Skeletal muscle cell (primary cell): ENCODE measurements at places on chromosomes 16 and 17.
A peak's percentile ranks its signal among the peaks of the same experiment; 100 is the strongest.

- DNase-seq: peak; percentile 85
Observed at GRCh38 chr17:65785109-65785508, 223.7 kb upstream of the AXIN2 start.

DNA sequence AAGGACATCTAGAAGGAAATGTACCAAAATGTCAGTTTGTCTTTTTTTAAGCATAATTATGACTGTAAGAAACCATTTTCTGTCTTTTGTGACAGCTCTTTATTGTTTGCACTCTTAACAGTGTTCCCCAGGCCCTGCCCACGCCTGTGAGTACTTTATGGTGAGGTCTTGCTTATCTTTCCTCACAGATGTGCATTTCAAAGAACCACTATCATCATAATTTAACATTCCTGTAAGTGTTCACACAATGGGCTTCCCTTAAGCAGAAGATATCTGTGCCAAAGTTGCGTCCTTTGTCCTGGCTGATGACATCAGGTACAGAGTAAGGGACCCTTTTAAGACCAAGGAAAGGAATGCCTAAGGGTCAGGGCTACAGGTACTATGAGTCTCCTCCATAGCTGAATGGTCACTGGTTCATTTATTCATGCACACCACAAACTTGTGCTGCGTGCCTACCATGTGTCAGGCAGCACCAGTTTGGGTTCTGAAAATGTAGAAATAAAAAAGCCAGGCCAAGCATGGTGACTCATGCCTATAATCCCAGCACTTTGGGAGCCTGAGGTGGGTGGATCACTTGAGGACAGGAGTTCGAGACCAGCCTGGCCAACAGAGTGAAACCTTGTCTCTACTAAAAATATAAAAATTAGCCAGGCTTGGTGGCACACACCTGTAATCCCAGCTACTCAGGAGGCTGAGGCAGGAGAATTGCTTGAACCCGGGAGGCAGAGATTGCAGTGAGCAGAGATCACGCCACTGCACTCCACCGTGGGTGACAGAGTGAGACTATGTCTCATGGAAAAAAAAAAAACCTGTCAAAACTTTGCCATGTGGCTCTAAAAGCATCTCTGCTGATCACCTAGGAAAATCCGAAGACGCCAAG lies 55.4 kb upstream of the NLK start:
- DNase-seq: no peak

GRCh38 chr17:56798916-56799315 lies 34.8 kb downstream of the C17orf67 start:
- DNase-seq: no peak

DNA sequence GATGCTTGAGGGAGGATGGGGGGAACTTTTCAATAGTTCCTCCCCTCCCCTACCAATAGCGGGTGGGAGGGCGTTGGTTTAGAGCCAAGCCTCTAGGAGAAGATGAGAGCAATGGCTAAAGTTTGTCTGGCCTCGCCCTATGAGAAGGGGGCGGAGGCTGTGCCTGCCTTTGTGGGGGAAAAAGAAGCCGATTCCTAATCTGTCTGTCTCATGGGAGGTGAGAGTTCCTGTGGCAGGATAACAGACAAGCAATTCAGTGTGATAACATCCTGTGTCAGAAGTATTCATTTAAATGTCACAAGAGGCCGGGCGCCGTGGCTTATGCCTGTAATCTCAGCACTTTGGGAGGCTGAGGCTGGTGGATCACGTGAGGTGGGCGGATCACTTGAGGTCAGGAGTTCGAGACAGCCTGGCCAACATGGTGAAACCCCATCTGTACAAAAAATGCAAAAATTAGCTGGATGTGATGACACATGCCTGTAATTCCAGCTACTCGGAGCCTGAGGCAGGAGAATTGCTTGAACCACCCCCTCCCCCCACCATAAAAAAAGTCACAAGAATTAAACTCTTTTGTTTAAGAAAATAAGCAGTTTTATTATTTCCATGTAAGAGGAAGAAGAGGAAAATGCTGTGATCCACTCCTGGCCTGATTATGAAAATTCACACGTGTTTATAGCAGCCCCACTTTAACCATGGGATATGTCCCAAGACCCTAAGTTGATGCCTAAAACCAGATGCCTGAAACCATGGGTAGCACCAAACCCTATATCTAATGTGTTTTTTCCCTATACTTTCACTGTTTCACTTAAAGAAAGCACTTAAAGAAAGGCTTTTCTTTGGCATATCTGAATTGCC lies 1.7 kb downstream of the SLFN5 start:
- DNase-seq: peak; percentile 69

DNA sequence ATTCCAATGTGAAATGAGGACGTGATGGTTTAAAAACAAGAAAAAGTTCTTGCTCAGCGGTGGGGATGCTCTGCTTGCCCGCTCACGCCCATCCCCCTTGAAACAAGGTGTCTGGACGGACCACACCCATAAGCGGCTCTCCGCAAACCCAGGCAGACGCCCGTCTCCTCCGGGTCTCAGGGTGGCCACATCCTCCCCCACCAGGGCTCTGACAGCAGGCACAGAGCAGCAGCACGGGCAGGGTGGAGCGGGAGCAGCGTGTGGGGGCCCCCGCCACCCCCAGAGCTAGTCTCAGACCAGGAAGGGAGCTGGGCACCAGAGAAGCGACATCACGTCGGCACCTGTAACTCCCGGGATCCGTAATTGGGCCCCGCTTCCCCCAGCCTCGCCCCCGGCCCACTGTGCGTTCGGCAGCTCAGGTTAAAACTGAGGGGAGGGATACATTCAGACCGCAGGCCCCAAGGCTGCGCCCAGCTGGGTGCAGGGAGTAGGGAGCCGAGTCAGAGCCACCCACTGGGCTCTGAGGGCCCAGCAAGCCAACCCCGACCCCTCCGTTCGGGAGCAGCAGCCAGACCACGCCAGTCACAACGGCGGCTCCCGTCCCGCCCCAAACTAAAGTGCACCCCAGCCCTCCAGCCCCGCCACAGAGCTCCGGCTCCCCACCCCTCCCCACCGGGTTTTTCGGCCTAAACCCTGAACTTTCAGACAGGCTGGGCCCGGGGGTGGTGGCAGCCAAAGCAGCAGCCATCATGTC lies 22.0 kb downstream of the CLUH start:
- no peak for DNase-seq

GRCh38 chr16:53827741-53828140 lies 123.8 kb downstream of the FTO start:
- DNase-seq: no peak

DNA sequence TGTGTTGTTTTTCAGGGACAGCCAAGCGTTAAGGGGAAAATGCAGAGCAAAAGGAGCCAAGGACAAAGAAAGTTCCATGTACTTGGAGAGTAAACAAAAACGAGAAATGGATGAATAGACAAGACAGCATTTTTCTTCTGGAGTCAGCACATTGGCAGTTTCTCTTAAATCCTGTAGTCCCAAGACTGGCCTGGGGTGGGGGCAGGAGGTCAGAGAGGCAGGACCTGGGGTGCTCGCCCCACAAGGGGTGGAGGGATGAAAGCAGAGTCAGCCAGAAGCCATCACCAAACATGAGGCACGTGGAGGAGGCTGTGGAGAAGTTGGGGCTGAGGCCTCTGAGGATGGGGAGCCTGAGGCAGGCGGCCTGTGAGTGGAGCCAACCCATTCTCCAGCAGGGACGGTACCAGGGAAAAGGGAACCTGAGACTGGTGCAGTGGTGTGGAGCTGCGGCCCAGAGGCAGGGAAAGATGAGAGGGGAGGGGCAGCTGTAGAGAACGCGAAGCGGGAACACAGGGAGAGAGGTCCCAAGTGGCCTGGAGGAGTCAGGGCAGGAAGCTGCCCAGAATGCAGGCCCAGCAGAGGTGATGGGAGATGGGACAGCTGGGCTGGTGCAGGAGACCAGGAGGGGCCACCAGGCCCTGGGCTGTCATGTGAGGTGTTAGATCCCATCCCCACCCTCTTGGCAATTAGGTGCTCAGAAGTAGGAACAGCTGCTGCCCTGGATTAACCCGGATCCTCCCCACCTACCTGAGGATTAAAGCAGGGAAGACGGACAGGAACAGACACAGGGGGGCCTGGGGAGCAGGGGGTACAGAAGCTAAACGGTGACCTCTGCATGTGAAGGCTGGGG lies 3.3 kb downstream of the TLCD3B start:
- no peak for DNase-seq

DNA sequence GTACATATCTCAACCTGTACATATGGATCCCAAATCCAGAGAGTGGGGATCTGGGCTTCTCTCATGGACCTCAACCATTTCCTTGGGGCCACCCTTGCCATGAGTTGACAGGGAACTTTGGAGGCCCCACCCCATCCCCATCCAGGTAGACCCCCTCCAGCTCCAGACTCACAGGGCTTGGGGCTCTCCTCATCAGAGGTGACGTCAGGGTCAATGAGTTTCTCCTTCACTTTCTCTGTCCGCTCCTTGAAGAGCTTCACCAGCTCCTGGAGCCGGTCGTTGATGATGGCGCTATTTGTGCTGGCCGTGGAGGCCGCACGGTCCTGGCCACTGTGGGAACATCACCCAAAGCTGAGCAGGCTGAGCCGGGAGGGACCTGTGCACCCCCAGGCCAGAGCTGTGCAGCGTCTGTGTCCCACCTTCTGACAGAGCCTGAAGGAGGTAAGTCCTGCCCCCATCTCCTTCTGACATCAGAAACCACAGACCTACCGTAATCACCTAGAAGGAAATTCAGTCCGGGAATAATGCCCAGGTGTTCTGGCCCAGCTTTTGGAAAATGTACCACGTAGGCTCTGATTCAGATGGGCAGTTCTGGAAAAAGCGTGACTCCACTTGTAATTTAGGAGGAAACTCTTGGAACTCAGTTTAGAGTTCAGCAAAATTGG lies 50.6 kb downstream of the CNGB1 start:
- DNase-seq: no peak

DNA sequence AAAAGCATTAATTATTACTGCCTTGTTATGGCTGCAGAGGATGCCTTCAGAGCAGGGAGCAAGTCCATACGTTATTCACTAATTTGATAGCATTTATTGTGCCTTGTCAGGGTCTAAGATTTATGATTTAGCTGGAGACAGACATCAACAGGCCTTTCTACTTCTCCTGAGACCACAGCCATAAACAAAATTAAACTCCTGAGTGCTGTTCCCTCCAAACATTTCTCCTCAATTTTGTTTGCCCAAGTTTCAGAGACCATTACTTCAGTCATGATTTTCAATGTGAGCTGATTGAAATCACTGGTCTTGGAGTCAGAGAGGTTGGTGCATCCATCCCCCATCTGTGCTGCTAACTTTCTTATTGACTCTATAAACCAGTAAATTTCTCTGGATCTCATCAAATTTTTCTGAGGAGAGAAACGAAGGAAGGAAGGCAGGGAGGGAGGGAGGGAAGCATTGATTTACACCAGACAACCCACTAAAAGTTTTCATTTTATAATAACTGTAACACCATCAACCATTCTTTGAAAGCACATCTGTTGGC lies 423.6 kb upstream of the CDH11 start:
- no peak for DNase-seq

DNA sequence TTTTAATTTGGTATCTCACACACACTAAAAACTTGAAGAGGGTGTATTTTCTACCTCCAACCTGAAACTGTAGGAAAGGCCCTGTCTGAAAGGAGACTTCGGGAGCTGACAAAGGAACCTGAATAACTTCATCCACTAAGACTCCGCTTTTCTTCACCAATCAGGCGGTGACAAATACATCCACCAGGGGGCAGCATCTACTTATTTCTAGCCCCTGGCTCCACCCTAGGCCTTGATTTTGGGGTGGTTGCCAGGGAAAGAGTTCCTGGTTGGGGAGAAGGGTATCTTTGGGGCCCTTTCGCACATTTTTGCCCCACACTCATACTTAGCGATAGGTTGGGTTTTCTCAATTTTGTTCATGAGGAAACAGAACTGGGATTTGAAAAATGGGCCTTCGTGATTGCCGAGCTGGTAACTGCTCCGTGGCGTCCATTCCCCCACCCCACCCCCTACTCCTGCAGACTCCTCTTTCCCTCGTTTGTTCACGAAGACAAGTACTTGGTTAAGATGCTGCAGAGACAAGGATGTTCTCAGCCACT lies 4.8 kb upstream of the ARL4D start:
- DNase-seq: no peak

DNA sequence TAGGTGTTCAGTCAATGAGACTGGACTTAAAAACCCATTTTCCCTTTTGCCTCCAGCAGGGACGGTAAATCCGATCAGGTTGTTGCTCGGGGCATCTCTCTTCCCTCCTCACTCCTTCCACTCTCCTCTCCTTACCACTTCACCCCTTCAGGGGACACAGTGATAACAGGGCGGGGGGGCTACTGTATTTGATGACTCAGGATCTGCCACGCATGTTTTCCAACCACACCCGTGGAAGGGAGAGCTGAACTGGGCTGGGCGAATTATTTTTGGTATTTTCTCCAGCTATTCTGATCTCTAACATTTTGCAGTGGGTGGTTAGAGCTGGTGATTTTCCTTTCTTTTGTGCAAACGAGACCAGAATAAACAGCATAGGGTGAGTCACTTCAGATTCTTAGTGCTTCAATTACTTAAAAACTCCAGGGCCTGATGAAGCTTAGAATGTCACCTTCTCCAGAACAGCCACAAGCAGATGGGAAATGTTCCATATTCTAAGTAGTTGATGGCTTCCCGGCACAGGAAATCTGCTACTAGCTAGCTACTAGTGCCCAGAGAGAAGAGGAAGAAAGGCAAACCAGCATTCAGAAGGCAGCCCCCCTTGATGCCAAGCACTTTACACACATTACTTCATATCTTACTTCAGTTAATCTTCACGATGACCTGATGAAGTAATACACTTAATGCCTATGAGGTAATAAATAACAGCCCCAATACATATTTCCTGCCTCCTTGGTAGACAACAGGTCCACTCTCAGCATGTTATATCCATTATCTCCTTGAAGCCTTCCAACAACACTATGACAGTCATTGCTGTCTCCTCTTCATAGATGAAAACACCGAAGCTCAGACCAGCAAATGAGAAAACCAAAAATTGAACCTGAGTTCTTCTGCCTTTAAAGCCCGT lies 74.1 kb downstream of the ASIC2 start:
- DNase-seq: no peak

DNA sequence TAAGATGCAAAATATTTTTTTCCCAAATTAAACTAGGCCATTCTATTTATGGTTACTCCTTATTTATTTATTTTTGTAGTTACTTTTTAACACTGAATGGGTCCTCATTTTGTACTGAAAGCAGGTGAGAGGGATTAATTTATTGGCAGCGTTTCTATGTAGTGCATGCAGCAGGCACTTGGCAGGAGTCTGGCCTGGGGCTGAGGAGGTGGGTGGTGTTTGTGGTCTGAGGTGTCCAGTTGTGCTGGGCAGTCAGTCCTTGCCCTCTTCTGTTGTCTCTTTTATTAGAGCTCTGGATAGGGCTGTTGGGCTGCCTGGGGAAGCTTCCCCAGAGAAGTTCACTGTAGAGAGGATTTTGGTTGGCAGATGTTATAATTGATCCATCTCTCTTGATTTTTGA lies 12.7 kb downstream of the SEC14L1 start:
- no peak for DNase-seq

DNA sequence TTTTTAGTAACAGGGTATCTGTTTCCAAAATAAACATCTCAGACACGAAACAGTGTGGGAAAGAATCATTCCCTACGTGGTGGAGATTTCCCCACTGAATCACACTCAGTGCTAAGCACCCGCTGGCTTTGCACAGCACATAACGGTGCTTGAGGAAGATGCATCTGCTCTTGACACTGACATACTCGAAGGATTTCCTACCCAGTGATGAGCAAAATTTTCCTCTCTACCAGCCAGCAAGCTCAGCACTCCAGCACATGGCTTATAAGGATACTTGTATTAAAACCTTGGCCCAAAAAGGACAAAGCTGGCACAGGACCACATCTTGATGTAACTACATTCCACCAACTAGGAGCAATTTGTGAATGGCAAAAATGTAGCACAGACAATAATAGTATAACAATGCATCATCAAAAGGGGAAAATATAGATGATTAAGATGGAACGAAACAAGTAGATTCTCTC lies 59.0 kb downstream of the ANKFY1 start:
- DNase-seq: peak; percentile 97
